ENCODE measurements at places on chromosomes 7 and 10.

DNA sequence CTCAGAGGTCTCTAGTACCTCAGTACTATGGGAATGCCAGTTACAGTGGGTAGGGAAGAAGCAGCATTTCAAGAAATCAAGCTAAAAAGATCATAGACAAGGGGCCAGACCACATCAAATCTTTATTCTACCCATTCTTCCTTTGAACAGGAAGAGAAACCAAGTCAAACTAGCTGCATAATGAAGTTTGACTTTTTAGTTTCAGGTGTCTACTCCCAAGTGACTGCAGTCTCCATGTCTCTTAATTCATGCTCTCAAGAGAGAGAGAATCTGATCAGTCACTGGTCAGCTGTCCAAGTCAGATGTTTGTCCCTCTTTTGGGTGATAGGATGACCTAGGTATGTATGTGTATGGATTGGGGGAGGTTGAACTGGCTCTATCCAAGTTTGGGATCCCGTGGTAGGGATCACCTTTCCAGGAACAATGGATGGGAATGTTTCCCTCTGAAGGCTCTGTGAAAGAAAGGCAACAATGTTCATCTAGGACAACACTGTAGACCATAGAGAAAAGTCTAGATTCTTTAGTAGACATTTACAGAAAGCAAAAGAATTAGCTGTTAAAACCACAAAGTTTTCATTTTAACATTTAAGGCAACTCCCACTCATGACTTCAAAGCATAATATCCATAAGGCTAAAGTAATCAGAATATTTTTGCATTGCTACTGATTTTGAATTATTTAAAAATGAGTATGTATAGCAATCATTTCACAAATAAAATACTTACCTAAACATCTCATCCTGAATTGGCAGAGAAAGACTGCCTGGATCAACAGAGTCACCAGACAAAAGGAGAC lies 30.1 kb upstream of the PRTFDC1 start:
- DNase-seq, result no peak

- peak; percentile 66 for DNase-seq
Measured at GRCh38 chr7:143305423-143306070, 10.4 kb upstream of the CLCN1 start.

DNA sequence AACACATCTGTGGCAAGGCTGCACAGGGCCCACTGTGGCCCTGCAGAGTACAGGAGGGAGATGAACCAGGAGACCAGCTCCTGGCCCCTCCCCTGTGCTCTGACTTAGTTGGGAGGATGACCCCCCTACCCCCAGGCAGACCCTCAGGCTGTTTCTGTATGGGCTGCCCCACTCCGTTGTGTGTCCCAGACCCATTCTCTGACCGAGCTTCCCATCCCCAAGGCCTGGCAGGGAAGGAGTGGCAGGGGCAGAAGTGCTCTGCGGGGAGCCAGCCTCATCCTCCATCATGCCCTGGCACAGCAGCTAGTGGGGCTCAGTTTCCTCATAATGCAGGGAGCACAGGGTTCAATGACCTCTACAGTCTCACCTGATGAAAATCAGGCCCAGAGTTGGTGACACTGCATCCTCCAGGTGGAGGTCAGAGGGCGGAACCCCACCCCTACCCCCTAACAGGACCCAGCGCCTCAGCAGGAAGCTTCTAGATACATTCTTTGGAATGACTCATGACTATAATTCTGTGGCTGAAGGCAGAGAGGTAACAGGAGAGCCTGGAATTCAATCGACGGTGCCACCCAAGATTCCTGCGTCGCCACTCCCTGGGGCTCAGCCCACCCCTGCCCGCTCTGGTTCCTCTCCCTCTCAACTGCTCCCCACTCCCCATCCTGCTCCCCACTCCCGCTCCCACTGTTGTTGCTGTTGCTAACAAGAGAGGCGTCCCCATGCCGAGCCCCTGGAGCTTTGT lies 18.2 kb downstream of the PODXL start:
- no peak for DNase-seq

DNA sequence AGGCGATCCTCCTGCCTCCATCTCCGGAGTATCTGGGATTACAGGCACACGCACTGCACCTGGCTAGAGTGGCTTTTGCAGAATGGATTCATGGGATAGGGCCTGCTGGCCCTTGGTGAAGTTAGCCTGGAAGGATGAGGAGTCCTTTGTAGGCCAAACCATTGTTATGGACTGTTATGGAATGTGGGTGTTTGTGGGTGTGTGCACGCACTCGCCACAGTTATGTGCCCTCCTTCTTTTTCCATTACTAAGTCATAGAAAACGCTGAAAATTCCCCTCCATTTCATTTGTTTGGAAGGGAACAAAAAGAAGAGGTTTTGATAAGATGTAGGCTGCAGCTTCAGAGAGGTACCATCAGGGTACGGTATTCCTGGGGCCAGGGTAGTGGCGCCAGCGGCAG lies 15.0 kb downstream of the ZNF862 start:
- no peak for DNase-seq

DNA sequence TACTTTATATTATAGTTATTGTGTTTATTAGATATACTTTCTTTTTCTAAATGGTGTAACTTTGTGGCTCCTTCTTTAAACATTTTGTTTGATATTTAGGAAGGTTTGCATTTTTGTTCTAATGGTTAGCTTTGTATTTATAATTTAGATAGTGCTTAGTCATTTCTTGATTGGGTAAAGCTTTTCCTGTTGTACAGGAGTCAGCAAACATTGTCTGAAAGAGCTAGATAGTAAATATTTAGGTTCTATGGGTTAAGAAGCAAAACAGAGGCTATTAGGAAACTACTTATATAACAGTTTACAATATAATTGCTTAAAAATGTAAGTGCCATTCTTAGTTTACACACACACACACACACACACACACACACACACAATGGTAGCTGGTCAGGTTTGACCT lies 70.6 kb upstream of the CCDC6 start:
- DNase-seq, result no peak

DNA sequence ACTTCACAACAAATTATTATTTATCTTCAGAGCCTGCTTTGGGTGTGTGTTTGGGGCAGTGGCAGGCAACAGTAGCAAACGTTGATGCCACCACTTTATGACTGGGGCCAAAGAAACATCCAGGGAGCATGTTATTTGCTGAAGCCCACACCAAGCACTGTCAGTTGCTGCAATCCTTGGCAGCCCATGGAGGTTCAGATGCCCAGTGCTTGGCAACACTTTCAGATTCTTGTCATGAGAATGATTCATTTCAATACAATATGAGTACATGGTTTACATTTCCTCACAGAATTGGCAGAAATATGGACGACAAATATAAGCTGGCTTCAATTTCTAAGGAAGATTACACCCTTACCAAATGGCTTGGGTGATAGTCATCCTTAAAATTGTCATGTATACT lies 46.5 kb upstream of the GLI3 start:
- DNase-seq, result no peak

DNA sequence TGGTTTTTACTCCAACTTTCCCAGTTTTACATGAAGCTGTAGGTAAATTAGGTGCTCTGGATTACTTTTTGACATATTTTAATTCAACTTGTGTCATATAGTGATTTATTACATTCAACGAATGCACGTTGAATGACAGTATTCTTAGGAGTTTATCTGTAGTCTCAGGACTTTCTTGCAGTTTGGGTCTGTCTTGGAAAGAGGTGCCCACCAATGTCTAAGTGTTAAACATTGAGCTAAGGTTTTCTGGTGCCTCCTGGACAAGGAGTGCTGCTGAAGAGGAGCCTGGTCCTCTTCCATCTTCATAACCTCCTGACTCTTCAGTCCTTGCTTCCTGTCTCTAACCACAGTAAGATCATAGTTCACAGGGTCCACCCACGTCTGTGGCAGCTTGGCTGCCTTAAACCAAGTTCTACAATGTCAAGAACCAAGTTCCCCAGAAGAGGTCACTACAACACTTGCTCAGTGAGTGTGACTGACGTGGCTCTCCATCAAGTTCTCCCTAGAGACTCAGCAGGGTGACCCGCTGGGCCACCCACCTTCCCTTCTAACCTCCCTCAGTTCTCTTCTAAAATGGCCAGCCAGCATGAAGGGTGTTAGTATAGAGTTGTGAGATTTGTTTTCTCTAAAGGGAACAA lies 6.1 kb downstream of the NPY start:
- DNase-seq, result peak; percentile 74

DNA sequence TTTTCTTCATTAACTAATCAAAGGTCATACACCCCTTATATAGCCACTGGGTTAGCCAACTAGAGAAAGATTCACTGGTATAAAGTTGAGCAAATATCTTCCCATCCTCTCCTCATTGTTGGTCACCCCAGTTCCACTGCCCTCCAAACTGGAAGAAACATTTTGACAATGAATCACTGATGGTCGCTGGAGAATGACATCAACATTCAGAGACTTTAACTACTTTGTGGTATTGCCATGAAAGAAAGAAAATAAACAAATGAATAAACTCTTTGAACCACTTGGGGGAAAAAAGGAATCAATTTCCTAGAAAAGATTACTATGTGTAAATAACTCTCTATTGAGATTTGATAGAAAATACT lies 23.4 kb downstream of the HYCC1 start:
- no peak for DNase-seq
